Kidney (tissue), 22 donors: ENCODE measurements at places on chromosomes 5 and 9. TPM values are rescaled to one million over a fixed set of nuclear protein-coding genes. Genes with fewer than 3 reads are reported as not detected.

Gene HARS1
- 52.2 TPM for total RNA-seq

Gene PRR7
- total RNA-seq = 5.5 TPM

Gene ROR2
- 5.7 TPM for total RNA-seq

Gene FBP2
- total RNA-seq = not detected

Gene NUTM2G
- not detected for total RNA-seq

Gene GFI1B
- total RNA-seq = 0.28 TPM

Gene C8G
- 1.9 TPM for total RNA-seq

Gene GRHPR
- total RNA-seq = 101 TPM

Gene CAMK2A
- total RNA-seq = 0.28 TPM

Gene GRIN3A
- total RNA-seq = 0.03 TPM

Gene CARD6
- total RNA-seq = 17.9 TPM

Gene PLCXD3
- 11.7 TPM for total RNA-seq

Gene C5orf52
- total RNA-seq = not detected

Gene SPINK13
- 1.6 TPM for total RNA-seq

Gene ZNF883
- total RNA-seq = 3.0 TPM

Gene GHR
- 3.7 TPM for total RNA-seq

Gene NMUR2
- total RNA-seq = not detected

Gene IRF1
- total RNA-seq = 55.6 TPM

Gene TOR1A
- 29.2 TPM for total RNA-seq

Gene SLC6A19
- 2.2 TPM for total RNA-seq

Gene C9orf50
- 1.1 TPM for total RNA-seq

Gene SPATA6L
- 15.1 TPM for total RNA-seq

Gene GFPT2
- 15.9 TPM for total RNA-seq

Gene ACTBL2
- total RNA-seq = 0.13 TPM

Gene DMXL1
- total RNA-seq = 57.7 TPM
